ENCODE measurements at places on chromosomes 6 and 20.

DNA sequence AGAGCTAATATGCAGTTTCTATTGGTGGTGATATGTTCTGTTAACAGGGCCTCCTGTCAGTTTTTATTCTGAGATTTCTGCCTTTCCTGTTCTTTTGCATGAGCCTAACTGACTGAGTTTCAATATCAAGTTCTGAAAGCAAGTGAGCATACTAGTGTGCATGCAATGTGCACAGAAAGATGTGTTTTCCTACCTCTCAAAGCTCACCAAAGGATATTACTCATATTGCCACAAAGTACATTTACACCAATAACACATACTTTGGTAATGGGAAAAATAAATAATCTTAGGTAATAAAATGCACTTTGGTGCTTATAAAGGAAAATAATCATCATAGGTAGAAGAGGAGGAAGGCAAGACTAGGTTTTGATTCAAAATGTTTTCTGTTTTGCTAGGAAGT is 195.0 kb downstream of the KHDC1L start:
- DNase-seq, result no peak

DNA sequence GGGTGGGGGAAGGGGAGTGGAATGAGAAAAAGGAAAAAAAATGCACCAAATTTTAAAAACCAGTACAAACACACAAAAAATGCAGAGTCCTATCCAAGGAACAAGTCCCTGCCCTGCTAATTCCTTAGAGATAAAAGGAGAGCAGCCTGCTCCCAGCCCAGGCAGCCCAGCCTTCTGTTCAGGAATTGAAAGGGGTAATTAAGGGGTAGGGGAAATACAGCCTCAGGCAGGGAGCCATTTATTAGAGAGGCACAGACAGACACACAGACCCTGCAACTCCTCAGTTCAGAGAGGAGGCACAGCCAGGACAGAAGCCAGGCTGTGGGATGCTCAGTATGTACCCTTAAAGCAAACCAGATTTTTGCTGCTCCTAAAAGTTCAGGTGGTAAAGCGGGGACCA is 137.2 kb downstream of the EYA2 start:
- DNase-seq, result no peak

DNA sequence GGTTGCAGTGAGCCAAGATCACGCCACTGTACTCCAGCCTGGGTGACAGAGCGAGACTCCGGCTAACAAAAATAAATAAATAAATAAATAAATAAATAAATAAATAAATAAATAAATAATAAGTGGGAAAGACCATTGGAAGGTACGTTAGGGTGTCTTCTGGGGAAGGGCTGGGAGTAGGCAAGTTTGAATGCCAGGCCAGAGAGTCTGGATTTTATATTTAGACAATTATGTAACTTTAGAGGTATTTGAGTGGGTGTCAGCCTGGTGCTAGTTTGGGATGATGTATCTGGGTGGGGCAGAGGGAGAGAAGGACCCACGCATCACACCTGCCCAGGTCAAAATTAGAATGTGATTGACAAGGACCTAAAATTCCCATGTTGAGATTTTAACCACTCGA is 108.5 kb upstream of the PRND start:
- peak; percentile 26 for DNase-seq

DNA sequence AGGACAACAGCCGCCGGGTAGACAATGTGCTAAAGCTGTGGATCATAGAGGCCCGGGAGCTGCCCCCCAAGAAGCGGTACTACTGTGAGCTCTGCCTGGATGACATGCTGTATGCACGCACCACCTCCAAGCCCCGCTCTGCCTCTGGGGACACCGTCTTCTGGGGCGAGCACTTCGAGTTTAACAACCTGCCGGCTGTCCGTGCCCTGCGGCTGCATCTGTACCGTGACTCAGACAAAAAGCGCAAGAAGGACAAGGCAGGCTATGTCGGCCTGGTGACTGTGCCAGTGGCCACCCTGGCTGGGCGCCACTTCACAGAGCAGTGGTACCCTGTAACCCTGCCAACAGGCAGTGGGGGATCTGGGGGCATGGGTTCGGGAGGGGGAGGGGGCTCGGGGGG is 16.7 kb upstream of the ZBTB9 start:
- DNase-seq, result no peak

GRCh38 chr6:104936766-104937535 is 20.0 kb upstream of the LIN28B start:
- DNase-seq, result no peak

- peak; percentile 72 for DNase-seq
These were observed 27.7 kb downstream of the PHF3 start for GRCh38 chr6:63663147-63663955.
